Liver (tissue), 10 donors: ENCODE measurements at places on chromosomes 2 and 18. TPM values are rescaled to one million over a fixed set of nuclear protein-coding genes. Genes with fewer than 3 reads are reported as not detected.

Gene CNDP1
- total RNA-seq = 8.2 TPM

Gene RNF152
- 115 TPM for total RNA-seq

Gene EVA1A
- total RNA-seq = 206 TPM

Gene CNGA3
- not detected for total RNA-seq

Gene KLHL41
- total RNA-seq = 0.23 TPM

Gene DNAH6
- 1.6 TPM for total RNA-seq

Gene ACADL
- total RNA-seq = 1.9 TPM

Gene LYPD6B
- total RNA-seq = 0.59 TPM

Gene SP5
- total RNA-seq = 0.05 TPM

Gene SCLY
- 23.5 TPM for total RNA-seq
